ENCODE measurements at places on chromosomes 4 and X.

DNA sequence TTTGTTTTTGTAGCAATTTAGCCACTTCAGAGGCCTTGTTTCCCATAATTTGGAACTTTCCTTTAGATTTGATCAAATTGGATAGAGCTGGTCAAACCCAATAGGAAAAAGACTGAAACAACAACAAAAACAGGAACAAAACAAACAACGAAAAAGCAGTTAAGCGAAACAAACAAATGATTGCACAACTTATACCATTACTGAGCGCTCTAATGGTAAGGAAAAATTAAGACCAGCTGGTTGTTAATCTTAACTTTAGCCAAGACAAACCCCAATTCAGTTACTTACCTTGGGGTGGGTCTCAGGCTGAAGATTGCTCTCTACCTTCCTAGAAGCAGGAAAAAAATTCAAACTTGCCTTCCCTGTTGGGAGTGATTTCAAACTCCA lies 38.3 kb downstream of the SPCS3 start:
- no peak for DNase-seq

DNA sequence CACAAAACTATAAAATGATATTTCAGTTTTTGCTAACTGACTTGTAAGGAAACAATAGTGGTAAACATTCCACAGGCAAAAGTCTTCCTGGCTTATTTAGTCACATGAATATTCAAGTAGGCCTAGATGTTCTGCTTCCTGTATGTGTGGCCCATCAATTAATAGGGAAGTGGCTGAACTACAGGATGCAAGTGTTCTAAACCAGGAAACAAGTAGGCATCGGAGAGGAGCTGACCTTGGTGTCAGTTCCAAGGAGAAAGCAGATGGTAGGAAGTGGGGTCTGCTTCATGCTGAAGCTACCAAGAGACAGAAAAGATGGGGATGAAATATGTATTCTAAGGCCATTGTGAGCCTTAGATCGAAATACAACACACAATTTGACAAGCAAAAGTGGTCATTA lies 149.7 kb downstream of the ANTXR2 start:
- DNase-seq = no peak

DNA sequence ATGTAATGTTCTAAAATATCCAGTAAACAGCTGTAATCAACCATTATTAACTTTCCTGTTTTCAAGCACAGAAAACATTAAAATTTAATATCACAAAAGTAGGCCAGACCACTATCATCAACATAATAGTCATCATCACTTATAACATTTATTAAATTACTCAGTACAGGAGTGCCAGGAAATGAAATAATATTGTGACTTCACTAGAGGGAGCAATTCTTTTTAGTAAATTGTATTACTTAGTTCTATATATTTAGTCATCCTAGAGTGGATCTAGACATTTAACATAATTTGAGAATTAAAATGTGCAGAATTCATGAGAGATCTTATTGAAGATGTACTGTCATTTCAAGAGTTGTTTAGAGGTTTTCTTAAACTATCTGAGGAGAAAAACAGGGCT lies 33.6 kb downstream of the PITX2 start:
- peak; percentile 31 for DNase-seq

GRCh38 chrX:136523770-136524169 lies 8.2 kb upstream of the VGLL1 start:
- no peak for DNase-seq

- no peak for DNase-seq
Observed at GRCh38 chr4:95439071-95439470, 109.7 kb downstream of the UNC5C start.

DNA sequence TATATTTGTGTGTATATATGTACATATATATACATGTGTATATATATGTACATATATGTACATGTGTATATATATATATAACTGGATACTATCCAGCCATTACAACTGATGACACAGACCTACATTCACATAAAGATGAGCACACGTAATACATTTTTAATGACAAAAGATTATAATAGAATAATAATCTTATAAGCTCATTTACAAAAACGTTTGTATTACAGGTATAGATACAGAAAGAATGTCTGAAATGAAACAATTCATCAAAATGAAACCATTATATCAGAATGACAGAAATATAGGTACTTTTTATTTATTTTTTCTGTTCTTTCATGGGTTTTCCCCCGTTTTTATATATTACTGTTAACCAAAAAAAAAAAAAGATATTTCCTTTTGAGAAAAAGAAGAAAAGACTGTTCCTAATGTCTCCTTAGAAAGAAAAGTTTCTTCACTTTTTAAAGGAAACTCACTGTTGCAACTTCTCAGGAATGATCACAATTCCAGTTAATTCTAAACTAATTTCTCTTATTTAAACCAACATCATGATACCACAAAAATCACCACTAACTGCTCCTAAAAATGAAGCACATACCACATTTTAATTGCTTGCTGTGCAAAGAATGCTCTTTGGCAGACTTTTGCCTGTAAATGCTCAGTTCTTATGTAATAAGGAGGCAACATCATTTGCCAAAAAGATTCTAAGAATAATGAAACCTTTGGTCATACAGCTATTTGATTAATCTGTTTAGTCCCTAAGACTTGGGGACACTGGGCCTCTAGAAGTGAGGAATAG lies 18.9 kb downstream of the LEF1 start:
- no peak for DNase-seq

DNA sequence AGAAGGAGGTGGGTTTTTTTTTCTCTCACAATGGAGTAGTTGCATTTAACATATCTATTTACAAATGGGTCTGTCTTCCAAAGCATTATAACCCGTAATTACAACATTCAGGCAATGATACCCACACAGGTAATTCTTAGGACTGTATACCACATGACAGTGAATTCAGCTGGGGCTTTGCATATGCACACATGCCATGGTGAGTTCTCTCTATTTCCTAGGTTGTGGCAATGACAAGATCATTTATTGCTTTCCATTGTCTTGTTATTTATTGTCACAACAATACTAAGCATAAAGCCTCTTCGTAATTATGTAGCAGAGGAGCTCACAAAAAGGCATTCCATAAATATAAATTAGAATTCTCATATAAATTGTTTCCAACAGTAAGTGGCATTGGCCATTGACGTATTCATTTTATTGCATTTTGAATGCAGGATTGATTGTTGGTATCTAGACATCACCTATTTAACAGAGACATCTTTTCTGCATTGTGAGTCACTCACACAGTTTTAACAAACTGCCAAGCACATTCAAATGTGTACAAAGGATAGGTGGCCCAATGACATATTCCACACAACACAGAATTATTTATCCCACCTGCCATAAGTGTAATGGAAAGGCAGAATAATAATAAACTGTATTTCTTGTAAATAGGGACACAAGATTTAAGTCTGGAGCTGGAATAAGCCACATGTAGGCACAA lies 390.7 kb upstream of the GALNT7 start:
- no peak for DNase-seq

DNA sequence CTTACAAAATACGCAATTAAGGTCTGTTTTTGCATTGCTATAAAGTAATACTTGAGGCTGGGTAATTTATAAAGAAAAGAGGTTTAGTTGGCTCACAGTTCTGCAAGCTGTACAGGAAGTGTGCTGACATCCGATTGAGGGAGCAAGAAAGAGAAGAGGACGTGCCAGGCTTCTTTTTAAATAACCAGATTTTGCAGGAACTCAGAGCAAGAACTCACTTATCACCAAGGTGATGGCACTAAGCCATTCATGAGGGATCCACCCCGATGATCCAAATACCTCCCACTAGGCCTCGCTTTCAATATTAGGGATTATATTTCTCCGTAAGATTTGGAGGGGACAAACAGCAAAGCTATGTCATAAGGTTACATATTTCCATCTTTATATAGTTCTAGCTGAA lies 456.7 kb downstream of the GLUD2 start:
- no peak for DNase-seq

- peak; percentile 6 for DNase-seq
Observed at GRCh38 chrX:7233580-7234406, 85.8 kb upstream of the PUDP start.

- DNase-seq = no peak
Observed at GRCh38 chr4:95377366-95377900, 171.3 kb downstream of the UNC5C start.

DNA sequence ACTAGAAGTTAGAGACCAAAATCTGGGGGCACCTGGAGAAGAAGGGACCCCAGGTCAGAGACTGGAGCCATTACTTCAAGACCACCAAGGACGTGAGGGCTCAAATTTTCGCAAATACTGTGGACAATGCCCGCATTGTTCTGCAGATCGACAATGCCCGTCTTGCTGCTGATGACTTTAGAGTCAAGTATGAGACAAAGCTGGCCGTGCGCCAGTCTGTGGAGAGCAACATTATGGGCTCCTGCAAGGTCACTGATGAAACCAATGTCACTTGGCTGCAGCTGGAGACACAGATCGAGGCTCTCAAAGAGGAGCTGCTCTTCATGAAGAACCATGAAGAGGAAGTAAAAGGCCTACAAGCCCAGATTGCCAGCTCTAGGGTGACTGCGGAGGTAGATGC lies 101.2 kb downstream of the NCAPG start:
- no peak for DNase-seq

DNA sequence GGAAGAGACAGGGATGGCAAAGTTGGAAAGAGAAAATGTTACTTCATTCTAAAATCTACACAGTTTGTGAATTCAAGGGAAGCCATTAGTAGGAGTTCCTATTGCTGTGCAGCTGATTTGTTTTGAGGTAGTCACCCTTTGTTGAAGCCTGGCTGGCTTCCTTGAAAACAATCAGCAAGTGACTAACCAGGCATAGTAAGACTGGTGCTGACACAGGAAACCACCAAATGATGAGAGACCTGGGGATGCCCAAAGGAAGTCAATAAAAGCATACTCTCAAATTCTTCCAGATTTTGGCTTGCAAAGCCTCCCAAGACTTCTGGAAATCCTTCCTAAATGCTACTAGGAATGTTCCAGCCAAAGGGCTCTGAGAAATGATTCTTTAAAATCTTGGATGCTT lies 23.9 kb upstream of the PRDM8 start:
- DNase-seq = peak; percentile 93

- peak; percentile 25 for DNase-seq
Observed at GRCh38 chr4:67765401-67765800, 11.2 kb upstream of the GNRHR start.

DNA sequence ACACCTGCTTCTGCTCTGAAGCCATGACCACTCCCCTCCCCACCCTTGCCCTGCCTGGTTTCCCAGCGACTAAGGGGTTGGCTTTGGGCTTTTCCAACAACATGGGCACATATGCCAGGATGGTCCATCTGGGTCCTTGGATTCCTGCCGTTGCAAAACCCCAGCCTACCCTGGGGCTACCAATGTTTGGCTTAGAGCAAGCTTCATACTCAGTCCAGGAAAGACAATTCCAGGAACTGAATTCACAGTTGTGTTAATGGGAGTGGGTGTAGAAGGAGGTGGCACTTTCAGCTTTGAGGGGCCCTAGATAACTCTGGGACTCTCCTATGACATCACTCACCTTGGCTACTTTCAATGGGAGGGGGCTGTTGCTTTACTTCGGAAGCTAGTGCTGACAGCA lies 9.0 kb downstream of the FGFBP1 start:
- DNase-seq = no peak

DNA sequence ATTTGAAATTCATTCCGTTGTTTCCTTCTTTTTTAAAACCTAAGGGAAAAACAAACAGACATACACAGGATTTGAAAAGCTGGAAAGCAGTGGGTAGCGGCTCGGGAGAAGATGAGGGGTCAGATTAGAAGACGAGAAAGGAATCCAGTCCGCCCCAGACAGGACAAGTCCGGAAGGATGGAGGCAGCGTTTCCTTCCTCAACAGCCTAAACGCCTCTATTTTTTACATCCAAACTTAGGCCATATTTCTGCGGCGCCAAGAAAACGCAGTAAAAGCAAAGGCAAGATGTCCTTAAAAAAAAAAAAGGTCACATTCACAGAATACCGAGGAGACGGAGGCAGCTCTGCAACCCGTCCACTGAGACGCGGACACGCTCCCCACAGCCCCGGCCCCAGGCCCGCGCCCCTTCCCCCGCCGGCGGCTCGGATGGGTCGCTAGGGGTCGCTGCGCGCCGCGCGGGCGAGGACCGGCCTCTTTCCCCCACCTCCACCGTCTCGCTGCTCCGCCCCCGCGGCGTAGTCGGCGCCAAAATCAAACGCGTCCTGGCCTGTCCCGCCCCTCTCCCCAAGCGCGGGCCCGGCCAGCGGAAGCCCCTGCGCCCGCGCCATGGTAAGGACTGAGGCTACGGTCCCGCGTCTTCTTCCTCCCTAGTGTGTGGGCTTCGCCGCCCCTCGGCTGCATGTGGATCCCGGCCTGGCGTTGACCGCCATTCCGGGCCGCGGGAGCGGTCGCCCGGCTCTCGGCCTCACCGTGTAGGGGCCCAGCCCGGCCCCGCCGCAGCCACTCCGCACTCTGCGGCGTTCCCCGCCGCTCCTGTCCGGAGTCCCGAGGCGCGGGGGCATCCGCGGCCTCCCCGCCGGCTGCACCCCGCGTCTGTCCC lies at the start of gene MND1:
TSS of gene MND1 (plus strand) at position 558 of the 881 bp plus-strand sequence. CDS start at position 608, 50 bp downstream.
- DNase-seq = peak; percentile 70

DNA sequence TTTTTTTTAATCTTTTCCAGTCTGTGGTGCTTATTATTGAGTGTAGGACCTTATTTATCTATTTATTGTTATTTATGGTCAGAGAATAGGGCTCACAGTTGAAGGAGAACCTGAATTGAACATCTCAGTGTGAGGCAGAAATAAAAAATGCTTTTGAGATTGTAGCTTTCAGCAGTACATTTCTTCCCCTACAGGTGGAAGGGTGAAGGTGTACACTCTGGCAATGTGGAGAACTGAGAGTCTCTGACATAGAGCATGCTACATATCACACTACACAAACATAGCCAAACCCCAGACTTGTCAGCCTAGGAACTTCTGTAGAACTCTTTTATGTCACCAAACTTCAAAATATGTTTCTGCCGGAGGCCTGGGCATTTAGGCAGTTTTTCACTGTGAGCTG lies 140.2 kb downstream of the STIM2 start:
- no peak for DNase-seq

DNA sequence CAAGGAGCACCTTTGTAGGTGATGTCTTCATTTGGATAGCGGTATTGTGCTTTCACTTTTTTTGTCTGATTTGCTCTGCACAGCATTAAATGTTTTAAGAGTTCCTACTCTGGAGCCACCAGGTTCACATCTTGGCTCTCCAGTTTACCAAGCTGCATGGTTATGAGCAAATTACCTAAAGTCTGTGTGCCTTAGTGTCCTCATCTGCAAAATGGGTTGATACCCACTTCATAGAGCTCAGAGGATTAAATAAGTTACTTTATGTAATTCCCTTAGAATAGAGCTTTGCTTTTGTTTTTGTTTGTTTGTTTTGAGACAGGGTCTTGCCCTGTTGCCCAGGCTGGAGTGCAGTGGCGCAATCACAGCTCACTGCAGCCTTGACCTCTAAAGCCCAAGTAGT lies 58.2 kb downstream of the UBE2K start:
- DNase-seq = no peak

All from fibroblast of mammary gland (primary cell).